ENCODE measurements at places on chromosomes 5 and 9.
A peak's percentile ranks its signal among the peaks of the same experiment; 100 is the strongest.

- no peak for DNase-seq
Observed at GRCh38 chr9:131986576-131986975, 93.1 kb downstream of the MED27 start.

DNA sequence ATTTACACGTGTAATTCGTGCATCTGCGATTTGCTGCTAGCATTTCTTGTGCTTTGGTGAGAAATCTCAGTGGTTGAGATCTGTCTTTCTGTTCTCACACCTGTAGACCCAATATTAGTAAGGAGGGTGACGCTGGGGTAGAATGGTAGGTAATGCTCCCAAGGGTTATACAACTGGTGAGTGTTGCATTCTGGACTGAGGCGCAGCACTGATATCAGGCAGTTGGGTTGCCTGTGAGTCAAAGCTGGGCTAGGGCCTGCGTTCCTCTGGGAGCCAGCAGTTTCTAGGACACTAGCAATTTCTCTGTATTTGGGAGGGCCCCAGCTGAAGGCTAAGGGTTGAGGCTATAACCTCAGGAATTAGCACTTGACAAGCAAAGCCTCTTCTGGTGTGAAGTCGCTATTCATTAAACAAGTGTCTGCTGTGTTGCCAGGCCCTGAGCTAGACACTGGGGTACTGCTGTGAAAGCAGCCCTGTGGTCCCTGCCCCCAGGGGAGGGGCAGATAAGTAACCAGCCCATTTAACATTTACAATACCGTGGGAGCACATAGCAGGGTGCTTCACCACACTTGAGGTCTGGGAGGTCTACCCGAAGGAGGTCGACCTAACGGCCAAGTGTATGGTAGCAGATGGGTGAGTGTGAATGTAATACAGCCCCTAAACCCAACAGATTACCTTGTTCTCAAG, 28.7 kb downstream of the LARP1 start:
- DNase-seq, result no peak

- DNase-seq, result peak; percentile 28
Observed at GRCh38 chr5:158609333-158610050, 490.2 kb downstream of the EBF1 start.

DNA sequence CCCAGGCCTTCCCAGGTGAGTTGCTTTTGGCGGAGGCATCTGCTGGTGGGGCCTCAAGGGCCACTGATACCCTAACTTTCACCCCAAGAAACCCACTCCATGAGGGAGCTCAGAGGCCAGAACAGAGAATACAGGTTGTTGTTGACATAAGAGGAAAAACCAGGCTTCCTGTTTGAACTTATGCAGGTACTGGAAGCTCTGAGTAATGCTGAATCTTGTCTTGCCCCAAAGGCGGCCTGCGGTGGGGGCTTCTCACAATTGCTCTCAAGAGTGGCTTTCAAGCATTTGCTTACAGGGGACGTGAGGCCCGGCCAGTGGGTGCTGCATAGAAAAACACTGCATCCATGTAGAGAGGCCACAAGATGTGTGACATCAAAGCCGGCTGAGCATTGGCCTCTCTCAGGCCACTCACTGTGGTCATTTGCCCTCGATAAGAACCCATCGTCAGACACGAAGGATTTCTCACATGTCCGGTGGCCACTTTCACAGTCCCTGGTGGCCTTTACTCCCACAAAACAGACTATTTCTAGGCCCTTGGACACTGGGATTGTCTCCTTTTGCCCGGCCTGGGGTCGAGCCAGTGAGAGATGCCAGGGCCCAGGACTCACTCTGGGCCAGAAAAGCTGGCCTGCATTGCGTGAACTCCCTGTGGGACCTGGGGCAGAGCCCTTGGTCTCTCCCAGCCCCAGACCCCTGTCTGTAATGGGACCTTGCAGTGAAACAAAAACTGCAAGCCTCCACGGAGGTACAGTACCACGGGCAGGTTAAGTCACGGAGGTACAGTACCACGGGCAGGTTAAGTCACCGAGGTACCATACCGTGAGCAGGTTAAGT, 34.5 kb upstream of the TCF7 start:
- DNase-seq, result no peak

DNA sequence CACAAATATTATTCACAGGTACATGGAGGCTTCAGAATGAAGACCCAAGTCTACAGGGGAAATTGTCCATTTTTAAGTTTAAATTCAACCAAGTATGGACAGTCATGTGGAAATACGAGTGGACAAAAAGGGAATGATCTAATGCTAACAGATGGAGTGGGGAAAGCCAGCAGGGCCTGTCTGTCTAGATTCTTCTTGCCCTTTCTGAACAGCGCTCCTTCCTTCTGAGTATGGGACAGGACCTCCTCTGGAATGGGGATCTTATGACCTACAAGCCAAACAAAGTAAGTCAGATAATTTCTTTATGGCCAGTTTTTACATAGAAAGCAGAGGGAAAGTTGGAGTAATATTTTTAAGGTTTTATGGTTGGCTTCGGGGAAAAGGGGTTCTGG, 119.8 kb upstream of the NEK6 start:
- no peak for DNase-seq

DNA sequence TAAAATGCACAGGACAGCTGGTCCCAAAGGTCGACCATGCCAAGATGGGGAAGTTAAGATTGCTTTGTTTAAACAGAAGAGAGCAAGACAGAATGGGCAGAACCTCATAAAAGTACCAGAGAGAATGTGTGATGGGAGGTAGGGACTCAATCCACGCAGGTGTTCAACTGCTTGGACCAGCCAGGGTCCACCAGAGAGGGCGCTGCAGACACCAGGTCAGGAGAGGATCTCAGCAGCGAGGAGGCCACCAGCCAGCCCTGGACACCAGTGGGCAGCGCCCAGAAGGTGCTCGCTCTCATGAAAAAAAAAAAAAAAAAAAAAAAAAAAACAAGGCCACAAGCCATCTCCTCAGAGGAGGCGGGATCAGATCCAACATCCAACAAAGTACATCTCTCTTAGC, 81.8 kb downstream of the SHC3 start:
- no peak for DNase-seq

- DNase-seq, result no peak
Observed at GRCh38 chr5:66198837-66199236, 54.7 kb downstream of the SREK1 start.

DNA sequence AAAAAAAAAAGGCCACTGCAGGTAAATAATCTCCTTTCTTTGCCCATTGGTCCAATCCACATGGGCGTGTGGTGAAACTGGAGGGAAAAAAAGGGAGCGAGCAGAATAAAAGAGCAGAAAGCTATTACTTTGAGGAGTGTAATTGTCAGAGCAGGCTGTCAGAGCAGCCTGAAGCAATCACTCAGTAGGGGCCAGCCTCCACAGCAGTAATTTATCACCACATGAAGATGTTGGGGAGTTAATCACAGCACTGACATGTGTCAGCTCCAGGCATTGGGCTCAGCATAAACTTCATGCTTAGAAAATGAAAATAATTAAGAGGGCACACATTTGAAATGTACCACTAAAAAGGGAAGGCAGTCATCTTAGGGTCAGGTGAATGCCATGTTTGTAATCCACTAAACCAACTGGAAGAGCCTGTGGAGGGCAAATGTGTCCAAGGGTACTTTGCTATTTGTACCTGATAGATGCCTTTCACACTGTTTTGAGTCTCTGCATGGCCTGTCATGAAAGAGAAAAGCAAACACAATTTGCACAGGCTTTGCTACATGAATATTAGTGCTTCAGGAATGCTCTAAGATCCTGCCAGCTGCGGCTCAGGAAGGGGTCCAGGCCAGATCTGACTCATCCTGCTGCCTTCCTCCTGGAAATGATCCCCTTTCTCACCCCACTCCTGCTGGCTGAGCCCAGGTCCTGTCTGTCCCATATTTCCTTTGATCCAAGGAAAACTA, 2.9 kb upstream of the PTGER4 start:
- peak; percentile 49 for DNase-seq

DNA sequence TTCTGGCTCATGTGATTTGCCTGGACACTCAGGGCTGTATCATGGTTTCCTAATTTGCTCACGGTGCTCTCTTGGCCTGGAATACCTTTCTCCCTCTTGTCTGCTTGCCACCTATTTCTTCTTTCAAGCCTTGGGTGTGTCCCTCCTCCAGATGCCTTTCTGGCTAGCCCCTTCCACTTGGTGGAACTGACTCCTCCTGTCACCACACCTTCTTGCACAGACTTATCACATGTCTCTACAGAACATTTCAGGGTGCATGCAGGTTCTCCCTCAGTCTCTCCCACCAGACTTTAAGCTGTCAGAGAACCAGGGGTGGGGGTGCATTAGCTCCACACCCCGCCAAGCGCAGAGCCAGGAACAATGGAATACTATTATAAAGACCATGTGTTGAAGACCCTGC, 1.9 kb downstream of the TBC1D2 start:
- no peak for DNase-seq
